Cardiac fibroblast (primary cell): ENCODE measurements at places on chromosomes 11 and 22.

DNA sequence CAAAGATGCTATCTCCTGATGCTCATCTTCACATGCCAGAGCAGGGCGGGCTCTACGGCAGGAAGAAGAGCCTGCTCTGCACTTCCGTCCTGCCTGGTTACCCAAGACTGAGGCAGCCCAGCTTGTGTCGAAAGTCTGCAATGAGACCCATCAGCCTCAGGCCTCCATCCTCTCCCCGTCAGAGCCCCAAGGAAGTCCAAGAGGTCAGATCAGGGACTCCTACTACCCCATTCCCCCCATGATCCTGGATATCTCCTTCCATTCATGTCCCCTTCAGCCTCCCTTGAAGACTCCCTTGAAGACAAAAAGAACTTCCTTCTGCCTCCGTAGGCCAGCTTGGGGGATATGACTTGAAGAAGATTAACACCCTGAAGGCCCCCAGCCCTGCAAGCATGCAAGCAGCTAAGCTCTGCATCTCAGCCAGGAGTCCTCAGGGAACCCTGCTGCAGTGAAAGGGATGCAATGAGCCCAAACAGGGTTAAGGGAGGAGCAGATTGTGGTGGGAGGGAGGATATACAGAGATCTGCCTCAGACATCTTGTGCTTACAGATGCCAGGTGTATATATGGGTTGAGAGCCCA, 85.6 kb downstream of the TRIM29 start:
- no peak for DNase-seq

- no peak for DNase-seq
Measured at GRCh38 chr22:46740910-46741780, 3.1 kb upstream of the CERK start.

DNA sequence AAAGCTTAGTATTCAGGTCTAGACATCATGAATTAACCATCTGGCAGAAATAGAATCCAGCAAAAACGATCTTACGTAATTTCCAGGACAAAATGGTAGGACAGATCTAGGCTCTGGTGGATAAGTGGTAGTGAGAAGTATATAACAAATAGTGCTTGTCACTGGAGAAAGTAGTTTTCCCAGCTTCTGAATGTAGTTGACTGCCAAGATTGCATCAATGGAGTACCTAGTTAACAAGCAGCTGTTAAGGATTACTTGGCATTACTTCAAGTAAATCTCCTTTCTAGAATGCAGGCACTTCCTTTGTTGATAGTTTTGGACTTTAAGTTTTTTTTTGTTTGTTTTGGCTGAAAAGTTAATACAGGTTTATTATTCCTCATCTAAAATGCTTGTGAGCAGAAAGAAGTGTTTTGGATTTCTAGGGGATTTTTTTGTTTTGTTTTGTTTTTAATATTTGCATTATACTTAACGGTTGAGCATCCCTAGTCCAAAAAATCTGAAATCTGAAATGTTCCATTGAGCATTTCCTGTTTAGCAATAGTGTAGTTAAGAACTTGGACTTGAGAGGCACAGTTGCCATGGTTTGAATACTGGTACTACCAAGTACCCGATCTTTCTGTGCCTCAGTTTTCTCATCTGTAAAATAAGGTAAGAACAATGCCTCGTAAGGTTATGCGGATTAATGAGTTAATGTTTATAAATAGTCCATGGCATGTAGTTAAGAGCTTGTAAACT, 20.3 kb downstream of the FAM118B start:
- peak; percentile 91 for DNase-seq

DNA sequence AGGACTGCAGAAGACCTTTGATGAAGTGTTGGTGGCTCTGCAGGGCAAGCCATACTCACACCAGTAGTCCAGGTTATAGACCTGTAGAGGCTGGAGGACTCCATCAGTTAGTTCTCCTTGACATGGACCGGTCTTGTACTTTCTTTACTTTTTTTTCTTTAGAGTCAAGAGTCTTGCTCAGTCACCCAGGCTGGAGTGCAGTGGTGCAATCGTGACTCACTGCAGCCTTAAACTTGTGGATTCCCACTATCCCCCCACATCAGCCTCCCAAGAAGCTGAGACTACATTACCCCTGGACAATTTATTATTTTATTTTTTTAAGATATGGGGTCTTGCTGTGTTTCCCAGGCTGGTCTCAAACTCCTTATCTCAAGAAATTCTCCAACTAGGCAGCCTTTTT, 49.6 kb upstream of the E2F8 start:
- DNase-seq: no peak

- no peak for DNase-seq
Measured at GRCh38 chr11:128579798-128580504, 7.4 kb downstream of the ETS1 start.

GRCh38 chr22:50724616-50725015, 13.4 kb upstream of the ACR start:
- DNase-seq: no peak

DNA sequence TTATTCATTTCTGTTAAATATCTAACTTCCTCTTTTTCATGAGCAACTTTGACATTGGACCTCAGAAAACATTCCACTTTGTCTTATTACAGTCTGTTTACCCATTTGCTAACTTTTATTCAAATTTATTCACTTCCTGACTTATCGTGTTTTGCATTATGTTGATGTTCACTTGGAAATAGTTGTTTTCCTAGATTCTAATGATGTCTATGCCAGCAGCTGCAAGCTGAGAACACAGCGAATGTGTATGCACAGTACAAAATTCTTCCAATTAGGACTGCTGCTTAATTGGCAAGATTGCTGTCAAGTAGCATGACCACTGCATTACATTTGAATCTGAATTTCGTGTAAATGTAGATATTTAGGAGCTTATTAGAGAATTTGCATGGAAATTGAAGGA, 61.5 kb upstream of the GRIA4 start:
- DNase-seq: no peak
